Activated CD4-positive, alpha-beta memory T cell treated with anti-CD3 and anti-CD28 coated beads for 36 hours (primary cell): ENCODE measurements at places on chromosomes 11 and 22. TPM values are rescaled to one million over a fixed set of nuclear protein-coding genes. Genes with fewer than 3 reads are reported as not detected.
A peak's percentile ranks its signal among the peaks of the same experiment; 100 is the strongest.

- DNase-seq = no peak
Observed at GRCh38 chr22:18950141-18950540, 14.0 kb upstream of the PRODH start.

GRCh38 chr11:64037027-64037634 lies 1.4 kb downstream of the FLRT1 start:
- no peak for DNase-seq

GRCh38 chr11:16946477-16947282 lies 67.5 kb downstream of the PLEKHA7 start:
- peak; percentile 22 for DNase-seq

- DNase-seq = no peak
Observed at GRCh38 chr11:31809857-31810778, 1.0 kb downstream of the PAX6 start.

- DNase-seq = peak; percentile 31
Observed at GRCh38 chr22:21651521-21652009, 9.5 kb downstream of the SDF2L1 start.

GRCh38 chr11:18594999-18595749 lies 4.4 kb upstream of the MISFA start:
- DNase-seq = no peak

GRCh38 chr11:20048246-20048645 lies 112.0 kb downstream of the DBX1 start:
- no peak for DNase-seq

DNA sequence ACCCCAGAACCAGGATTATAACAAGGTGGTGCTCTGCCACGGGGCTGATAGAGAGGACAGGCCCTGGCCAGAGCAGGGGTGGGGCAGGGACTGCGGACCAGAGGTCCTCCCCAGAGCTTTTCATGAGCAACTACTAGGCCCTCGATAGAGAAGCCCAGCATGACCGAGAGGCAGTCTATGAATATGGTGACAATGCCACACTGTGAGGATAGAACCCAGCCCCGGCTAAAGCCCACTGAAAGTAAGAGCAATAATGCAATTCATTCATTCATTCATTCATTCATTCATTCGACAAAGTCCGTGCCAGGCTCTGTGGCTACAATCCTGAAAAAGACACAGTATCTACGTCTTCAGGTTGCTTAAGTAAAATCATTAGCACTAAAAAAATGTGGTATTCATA lies 35.6 kb upstream of the CD5 start:
- peak; percentile 9 for DNase-seq

DNA sequence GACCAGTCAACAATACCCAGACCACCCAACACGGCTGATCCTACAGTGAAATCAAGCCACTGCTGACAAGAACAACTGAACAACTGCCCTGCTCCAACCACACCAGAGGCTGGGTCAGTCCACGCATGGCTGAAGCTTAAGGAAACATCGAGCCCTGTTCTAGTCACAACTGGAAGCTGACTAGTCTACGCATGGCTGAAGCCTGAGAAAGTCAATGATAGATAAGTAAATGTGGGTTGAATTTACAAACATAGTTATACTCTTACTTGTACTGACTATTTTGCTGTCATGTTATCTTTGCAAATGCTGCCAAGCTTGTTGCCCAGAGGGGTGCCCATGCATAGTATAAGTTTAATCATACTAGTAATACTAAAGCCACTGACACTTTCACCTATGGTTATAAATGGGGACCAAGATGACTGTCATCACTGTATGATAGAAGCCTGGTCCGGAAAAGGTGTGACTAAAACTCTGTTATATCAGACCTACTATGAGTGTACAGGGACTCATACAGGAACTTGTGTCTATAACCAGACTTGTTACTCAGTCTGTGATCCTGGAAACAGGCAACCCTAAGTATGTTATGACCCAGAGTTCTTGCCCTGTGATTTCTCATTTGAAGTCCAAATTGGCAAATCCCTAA lies 43.4 kb upstream of the GLYAT start:
- DNase-seq = peak; percentile 27

DNA sequence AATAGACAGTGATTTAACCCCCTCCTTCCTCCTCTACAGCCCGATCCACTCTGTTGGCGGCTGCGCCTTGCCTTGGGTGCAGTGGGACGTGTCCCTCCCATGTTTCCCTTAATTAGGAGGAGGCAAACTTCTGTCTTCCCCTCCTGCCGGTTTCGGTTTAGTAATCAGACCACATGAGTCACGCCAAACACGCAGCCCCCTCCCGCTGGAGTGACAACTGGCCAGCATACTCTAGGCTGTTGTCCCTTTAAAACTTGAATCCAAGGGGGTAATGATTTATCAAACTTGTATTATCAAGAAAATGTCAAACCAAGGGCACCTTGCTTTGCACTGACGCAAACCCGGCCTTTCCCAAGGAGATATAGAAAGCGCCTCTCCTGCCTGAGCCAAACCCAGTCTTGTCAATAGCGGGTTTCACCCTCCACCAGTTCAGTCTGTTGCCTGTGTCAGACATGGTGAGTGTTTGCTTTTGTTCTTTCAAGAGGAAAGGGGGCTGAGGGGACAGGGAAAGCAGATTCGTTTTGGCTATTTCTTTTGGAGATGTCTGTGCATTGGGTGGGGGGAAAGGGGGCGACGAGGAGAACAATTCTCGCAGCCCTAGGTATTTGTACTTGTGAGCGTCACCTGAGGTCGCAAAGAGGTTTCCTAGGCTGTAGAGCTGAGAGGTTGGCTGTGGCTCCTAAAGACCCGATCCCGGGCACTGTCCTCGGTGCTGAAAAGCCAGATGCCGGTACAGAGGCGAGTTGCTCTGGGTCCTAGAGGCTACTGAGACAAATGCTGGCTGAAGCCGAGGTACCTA lies at the start of gene SLC6A5:
Gene SLC6A5 (plus strand): TSS at position 388 of the 799 bp plus-strand sequence. CDS start 65 bp downstream, at position 453.
- peak; percentile 49 for DNase-seq

- DNase-seq = no peak
Observed at GRCh38 chr22:43885319-43885671, 6.5 kb downstream of the PNPLA5 start.

- DNase-seq = no peak
Observed at GRCh38 chr11:118876286-118876685, 7.4 kb upstream of the CXCR5 start.

- no peak for DNase-seq
Observed at GRCh38 chr11:32426819-32427615, 8.3 kb downstream of the WT1 start.

GRCh38 chr11:76704171-76704948 lies 33.8 kb upstream of the LRRC32 start:
- DNase-seq = no peak

GRCh38 chr22:36192542-36192941 lies 9.1 kb downstream of the APOL4 start:
- DNase-seq = no peak

GRCh38 chr11:21412652-21413383 lies 743.4 kb downstream of the NELL1 start:
- DNase-seq = no peak

DNA sequence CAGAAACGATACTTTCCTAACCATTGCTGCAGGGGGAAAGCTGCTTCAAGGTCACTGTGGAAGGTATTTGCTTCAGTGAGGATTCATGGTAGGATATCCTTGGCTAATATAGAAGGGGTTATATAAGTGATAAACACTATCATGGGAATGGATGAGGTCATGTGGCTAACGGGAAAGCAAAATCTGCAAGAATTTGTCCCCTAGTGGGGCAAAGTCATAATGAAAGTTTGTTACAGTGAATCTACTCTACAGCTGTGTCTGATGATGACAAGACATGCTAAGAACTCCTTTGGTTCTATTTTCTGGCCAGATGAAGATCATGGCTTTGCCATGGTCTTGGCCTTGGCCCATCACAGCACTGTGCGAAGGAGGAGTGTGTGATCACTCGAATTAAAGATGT lies 13.8 kb downstream of the MMP20 start:
- no peak for DNase-seq

DNA sequence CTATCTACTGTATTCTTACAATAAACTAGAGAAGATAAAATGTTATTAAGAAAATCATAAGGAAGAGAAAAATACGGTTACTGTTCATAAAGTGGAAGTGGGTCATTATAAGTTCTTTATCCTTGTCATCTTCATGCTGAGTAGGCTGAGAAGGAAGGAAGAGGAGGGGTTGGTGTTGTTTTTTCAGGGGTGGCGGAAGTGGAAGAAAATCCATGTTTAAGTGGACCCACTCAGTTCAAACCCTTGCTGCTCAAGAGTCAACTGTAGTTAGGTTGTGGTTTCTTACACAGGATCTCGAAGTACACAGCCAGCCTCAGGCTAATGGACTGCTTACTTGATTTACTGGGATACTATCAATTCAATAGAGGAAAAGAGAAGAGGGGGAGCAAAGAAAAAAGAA lies 63.1 kb downstream of the PIWIL4 start:
- no peak for DNase-seq

GRCh38 chr22:43995798-43996169 lies 28.3 kb upstream of the PARVB start:
- no peak for DNase-seq

- DNase-seq = no peak
Observed at GRCh38 chr11:87432022-87432421, 394.3 kb downstream of the TMEM135 start.

GRCh38 chr11:45549257-45549656 lies 116.2 kb downstream of the CHST1 start:
- DNase-seq = no peak

MYEOV gene
- 0.14 TPM for total RNA-seq

LDHAL6A gene
- total RNA-seq = not detected

KCNK4 gene
- 0.34 TPM for total RNA-seq

SLC22A25 gene
- total RNA-seq = not detected

CRYBA4 gene
- total RNA-seq = 0.36 TPM

TSPAN4 gene
- 5.2 TPM for total RNA-seq

YAP1 gene
- total RNA-seq = 0.71 TPM

UBQLN3 gene
- not detected for total RNA-seq

FIBIN gene
- not detected for total RNA-seq
